D341Med (cell line): ENCODE measurements at places on chromosomes 3 and 15.

DNA sequence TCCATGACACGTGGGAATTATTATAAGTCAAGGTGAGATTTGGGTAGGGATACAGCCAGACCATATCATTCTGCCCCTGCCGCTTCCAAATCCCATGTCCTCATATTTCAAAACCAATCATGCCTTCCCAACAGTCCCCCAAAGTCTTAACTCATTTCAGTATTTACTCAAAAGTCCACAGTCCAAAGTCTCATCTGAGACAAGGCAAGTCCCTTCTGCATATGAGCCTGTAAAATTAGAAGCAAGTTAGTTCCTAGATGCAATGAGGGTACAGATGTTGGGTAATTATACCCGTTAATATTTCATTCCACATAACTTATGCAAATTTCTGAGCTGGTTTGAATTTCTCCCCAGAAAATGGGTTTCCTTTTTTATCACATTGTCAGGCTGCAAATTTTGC, 47.7 kb downstream of the RNF111 start:
- DNase-seq: no peak

DNA sequence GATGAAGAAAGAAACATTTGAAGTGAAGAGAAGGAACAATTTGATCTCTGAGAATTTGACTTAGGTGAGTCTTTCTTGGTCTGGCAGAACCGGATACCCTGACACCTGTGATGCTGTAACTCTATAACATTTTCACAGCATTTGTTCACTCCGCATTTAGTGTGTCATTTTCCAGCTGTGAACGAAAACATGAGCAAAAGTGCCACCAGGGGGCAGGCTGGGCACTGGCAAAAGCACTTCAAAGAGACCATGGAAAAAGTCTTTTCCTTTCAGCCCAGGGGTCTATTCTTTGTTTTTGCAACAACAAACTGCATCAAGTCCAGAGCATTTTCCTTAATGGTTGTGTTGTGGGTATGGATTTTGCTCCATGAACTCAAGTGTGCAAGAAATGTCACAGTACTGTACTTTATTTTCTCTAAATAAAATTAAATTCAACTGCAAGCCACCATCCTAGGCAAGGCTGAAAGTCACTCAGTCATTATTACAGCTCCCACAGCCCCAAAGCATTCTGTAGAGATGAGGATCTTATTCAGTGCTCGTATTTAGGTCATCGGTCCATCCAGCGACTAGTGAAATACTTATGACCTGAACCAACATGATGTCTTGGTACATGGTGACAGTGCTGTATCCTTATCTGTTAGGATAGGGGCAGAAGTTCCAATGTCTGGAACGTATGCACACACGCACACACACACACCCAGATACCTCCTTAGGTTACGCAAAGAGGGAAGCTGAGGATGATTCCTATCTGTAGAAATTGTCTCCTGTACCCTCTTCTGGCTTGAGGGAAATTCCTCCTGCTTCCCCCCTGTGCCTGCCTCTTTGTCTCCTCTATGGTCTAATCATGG, 125.5 kb downstream of the GADL1 start:
- peak; percentile 66 for DNase-seq

DNA sequence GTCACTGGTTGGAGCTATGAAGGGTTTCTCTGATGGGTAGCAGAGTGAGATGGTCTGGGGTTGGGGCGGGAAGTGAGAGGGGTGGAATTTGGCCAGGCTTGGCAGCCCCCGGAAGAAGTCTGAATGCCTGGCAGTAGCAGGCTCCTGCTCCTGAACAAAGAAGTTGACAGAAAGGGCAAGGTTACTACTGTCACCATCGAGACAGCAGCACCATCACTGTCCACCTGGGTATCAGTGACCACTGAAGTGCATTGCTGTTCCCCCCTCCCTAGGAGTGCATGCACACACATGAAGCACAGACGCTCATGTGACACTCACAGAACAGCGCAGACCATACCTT, 42.9 kb downstream of the COLQ start:
- DNase-seq: no peak

DNA sequence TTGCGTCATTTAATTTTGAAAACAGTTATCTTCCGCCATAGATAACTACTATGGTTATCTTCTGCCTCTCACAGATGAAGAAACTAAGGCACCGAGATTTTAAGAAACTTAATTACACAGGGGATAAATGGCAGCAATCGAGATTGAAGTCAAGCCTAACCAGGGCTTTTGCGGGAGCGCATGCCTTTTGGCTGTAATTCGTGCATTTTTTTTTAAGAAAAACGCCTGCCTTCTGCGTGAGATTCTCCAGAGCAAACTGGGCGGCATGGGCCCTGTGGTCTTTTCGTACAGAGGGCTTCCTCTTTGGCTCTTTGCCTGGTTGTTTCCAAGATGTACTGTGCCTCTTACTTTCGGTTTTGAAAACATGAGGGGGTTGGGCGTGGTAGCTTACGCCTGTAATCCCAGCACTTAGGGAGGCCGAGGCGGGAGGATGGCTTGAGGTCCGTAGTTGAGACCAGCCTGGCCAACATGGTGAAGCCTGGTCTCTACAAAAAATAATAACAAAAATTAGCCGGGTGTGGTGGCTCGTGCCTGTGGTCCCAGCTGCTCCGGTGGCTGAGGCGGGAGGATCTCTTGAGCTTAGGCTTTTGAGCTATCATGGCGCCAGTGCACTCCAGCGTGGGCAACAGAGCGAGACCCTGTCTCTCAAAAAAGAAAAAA, 1.2 kb downstream of the B2M start:
- DNase-seq: no peak

DNA sequence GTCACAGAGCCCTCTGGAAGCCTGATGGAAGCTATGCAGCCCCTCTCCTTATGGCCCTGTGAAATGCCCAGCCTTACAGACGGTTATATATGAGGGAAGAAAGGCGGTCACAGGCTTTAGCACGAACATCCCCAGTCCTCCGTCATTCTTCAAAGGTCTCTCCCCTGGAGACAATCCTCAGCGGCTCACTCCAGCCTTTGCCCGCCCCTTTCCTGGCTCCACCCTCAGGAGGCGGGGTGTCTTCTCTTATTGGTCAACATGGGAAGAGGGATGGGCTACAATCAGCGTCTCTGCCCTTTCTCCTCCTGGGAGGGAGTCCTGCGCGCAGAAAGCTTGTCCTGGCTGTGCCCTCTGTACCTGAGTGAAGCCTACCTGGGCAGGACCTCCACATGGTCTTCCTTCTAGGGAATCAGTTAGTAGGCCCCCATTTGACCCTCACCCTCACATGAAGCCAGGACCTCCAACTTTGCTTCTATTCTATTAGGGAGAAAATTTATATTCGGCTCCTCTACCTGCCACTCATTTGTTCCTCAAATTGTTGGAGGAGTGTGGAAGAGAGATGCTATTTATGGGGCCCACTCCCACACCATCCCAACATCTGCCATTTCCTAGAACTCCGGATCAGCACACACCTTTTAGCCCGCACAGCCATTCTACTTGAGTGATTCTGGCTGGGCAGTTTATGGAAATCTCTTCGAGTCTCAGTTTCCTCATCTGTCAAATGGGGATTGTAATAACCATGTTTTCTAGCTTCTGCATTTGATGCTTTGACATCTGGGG, 112.9 kb upstream of the SLC6A11 start:
- DNase-seq: peak; percentile 75

GRCh38 chr3:171377859-171378258, 82.3 kb downstream of the TNIK start:
- DNase-seq: no peak

- DNase-seq: no peak
Observed at GRCh38 chr3:12483872-12484197, 445 bp upstream of the TSEN2 start.

DNA sequence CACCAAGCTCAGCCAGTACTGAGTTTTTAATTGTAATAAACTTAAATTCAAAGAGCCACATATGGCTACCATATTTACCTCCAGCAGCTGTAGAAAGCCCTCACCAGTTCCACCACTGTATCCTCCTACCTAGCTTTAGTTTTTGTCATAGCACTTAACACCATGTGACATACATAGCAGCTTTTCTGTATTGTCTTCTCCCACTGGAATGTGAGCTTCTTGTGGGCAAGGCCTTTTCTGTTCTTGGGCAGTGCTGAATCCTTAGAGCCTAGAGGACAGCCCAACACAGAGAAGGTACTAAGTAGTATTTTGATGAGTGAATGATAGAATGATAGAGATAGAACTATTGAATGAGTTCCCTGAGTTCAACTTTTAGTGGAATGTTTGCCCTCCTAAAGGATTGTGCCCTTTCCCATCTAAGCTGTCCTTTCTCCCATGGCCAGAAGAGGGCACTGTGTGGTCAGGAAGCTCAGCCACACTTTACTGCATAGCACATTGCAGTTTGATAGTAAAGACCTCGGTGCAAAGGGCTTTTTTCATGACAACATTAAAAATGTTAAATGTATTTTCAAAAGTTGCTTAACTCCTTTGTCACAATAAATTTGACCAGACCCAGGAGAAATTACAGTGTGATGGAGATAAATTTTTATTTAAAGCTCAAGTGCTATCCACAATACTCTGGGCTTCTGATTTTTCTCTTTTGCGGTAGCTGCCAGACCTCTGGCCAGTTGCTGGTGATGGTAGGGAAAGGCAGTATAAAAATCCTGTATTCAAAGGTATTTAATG, 115.8 kb downstream of the GHSR start:
- DNase-seq: peak; percentile 71

- DNase-seq: no peak
Observed at GRCh38 chr3:14885307-14885706, 62.1 kb upstream of the NR2C2 start.

DNA sequence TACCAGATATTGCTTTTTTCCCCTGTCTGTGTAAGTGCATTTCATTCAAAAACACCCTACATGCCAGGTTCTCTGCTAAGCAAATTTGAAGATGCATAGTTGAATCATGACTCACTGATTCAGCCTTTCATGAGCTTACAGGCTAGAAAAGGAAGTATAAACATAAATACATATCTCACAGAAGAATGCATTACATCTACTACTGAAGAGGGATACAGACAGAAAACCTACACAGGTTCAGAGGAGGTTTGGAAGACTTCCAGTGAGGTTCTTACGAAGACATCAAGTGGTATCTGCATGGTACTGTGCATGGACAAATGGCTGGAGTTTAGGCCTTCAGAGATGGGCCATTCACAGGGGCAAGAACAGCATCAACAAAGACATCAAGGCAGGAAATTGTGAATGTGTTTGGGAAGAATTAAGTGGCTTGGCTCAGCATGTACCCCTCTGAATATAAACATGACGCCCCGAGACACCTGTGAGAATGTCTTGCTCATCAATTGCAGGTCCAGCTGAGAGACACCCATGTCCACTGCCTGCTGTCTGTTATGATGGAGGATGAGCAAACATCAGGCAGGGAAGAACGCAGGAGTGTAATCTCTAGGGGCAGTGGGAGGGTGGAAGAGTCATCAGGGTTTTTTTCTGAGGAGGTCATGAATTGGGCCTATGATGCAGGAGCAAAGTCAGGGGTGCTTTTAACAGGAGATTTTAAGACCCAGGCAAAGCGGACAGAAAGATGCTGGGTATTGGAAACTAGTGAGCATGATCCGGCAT, 105.1 kb upstream of the GALNT15 start:
- DNase-seq: no peak

- DNase-seq: no peak
Observed at GRCh38 chr15:92118162-92118935, 264.8 kb downstream of the SLCO3A1 start.

DNA sequence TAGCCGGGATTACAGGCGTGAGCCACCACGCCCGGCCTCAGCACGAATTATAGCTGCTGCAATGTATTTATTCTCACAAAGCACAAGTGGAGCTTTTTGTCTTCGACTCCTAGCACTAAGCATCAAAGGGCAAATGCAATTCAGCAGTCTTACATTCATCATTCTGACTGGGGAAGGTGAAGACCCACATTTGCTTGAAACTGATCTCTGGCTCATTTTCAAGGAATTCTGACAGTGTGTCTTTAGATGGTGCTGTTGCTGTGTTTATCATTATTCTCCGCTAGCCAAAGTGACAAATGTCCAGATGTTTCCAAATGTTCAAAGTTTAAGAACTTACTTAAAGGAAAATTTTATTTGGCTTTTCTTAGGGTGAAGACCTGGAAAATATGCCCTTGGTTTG, 55.9 kb downstream of the SGO1 start:
- DNase-seq: peak; percentile 33

- no peak for DNase-seq
Observed at GRCh38 chr3:159964166-159964973, 24.3 kb upstream of the IL12A start.

GRCh38 chr3:184711493-184712247, at the start of gene MAGEF1:
Gene MAGEF1 (minus strand): TSS chr3:184712064. CDS start chr3:184711821, 243 bp downstream.
- DNase-seq: peak; percentile 96

GRCh38 chr15:25185156-25185710, 230.4 kb downstream of the SNRPN start:
- no peak for DNase-seq

- DNase-seq: no peak
Observed at GRCh38 chr3:195048059-195048905, 222.7 kb downstream of the XXYLT1 start.

DNA sequence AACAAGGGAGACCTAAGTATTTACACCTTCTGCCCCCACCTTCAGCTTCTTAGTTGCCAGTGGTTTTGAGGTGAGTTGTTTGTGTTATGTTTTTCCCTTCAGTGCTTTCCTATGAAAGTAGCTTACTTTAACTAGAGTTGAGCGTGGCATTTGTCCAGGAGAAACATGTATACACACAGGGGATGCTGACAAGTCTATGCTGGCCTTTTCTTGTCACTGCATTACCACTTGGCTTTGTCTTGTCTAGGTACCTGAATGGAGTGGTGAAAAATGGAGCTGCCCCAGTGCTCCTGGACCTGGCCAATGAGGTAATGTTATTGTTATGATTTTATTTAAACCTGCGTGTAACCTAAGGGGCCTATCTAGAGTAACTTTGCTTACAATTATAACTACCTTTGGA, 74.4 kb downstream of the CDIN1 start:
- DNase-seq: no peak

- DNase-seq: no peak
Observed at GRCh38 chr15:25787855-25788520, 75.1 kb downstream of the ATP10A start.

DNA sequence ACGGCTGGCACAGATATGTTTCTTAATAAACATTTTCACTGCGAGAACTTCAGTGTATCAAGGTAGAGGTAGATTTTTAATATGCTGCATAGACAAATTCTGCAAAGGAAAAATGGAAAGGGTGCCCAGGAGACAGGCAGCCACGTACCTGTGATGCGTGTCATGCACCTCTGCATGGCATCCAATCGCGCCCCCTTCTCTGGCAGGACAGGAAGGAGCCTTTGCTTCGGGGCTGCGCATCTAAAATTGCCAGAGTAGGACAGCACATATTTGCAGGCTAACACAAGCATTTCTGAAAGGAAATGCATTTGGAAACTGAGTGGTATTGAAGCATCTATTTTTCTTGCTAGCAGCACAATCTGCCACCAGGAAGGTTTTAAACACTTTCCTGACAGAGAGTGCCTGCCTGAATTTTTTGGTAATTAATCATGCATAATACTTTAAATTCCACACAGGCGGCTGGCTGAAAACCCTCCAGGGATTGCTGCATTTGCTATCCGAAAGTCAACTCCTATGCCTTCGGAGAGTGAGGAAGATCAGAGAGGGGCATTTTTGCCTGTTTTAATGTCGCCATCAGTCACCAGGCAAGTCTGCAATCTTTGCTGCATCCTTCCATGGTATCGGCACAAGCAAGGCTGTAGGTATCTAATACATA, 165.1 kb upstream of the ATP10A start:
- DNase-seq: no peak

- DNase-seq: no peak
Observed at GRCh38 chr3:22476976-22477375, 726.0 kb upstream of the ZNF385D start.
